Activated naive CD8-positive, alpha-beta T cell treated with anti-CD3 and anti-CD28 coated beads, Interleukin-2, amount 10 ng/mL, durations not matched to agents 7 days and 5 days (primary cell): ENCODE measurements at places on chromosomes 5 and 9.

GRCh38 chr5:45532826-45533624, 163.2 kb downstream of the HCN1 start:
- no peak for DNase-seq

GRCh38 chr5:174531782-174532191, 192.6 kb upstream of the MSX2 start:
- no peak for DNase-seq

DNA sequence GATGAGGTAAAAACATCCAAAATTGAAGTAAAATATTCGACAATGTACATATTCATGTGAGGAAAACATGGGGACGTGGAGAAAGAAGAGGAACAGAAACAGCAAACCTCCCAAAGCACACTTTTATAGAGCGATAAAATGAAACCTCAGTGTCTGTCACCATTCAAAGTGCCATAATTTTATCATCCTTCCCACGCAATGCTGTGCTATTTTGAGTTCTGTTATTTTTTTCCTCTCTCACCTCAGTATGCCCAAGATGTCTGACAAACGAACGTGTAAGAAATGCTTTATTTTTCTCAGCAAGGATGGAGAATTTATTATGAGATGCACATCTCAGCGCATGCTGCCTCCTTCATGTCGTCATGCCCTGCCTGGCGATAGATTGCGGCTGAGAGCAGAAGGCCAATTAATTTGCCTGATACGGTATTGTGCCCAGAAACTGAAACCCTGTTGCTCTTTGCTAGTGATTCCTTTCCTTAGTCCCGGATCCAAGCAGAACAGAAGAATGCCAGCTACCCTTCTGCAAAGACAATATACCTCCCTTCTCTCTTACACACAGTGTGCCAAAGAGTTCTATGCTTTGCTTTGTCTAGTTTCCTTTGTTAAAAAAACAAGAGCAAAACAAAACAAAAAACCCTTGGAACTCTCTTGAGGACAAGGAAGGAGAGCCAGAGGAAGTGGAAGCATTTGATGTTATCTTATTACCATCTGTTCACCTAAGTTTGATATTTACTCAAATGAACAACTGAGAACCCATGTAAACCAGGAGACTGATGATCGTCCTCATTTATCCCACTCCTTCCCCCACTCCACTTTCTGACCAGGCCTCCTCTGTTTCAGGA, 192.4 kb downstream of the SEMA6A start:
- DNase-seq: no peak

DNA sequence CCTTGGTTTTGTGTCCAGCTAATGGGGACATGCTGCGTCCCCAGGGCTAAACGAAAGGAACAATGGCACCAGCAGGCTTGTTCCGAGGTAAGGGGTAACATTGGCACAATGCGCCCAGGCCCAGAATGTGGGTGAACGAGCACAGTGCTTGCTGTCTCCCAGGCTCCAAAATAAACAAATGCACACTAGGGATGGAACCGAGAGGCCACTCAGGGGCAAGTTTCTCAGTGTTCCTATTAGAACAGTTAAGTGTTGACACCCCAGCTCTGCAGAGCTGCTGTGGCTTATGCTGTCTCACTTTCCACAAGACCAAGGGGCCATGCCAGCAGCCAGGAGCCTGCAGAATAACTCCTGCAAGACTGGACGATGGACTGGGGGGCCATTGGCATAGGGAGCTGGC, 492.4 kb downstream of the GADD45G start:
- DNase-seq: no peak

- DNase-seq: no peak
These were observed 19.4 kb downstream of the UBE2QL1 start for GRCh38 chr5:6468104-6468503.

DNA sequence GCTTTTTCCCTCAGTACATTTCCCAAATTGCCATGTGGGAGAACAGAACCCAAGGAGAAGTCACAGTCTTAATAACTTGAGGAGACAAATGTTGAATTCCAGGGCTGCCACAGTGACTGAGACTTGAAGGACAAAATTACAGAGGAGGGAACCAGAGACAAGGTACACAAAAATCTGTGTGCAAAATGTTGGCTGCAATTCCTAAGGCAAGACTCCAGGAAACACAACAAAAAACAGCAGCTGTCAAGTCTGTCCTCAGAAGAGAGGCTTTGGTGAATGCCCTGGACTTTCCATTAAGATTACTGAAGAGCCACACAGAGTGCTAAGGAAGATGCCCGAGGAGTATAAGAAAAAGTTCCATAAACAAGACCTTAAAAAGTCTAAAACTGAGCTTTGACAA, 21.1 kb downstream of the AP3B1 start:
- no peak for DNase-seq

DNA sequence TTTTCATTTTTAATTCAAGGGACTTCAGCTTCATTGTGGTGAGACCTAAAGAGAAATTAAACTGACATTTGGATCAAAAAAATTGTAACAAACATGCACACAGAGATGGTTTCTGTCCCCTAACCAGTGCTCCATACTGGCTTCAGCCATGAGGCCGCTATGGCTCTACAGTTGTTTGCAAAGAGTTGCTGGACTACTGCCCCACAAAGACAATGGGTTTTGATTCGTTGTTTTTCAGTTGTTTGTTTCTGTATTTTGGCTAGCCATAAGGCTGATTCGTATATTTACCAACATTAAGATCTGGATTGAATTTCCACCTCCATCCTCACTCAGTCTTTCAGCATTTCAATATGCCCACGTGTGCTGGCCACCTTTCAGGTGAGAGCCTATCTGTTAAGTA, 163.7 kb upstream of the KIF2A start:
- no peak for DNase-seq

DNA sequence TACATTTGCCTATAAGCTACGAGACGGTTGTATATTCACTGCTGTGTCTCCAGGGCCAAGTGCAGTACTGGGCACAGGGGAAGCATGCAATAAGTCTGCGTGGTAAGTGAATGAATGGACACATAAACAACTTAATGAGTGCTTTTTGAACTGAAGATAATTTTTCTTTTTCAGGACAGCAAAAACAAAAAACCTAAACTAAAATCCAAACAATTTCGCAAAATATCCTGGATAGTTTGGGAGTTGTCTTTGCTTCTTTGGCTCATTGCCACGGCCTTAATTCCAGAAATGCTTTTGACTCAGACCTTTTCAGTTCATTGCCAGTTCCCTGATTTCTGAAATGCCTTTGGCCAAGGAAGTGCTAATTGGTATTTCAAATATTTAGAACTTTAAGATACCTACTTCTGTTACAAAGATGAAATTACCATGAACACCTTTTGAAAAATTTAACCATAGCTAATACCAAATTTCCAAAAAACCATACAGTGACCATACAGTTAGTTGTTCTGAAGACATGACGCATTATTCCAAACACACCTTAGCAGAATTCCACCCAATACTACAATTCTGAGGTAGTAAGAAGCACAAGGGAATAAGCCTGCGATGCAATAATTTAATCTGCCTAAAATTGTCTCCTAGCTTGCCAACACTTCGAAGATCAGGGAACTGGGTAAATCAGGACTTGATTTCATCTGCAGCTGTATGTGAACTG, 42.8 kb downstream of the TEK start:
- DNase-seq: no peak

GRCh38 chr5:1800472-1801221, 560 bp upstream of the NDUFS6 start:
- no peak for DNase-seq

DNA sequence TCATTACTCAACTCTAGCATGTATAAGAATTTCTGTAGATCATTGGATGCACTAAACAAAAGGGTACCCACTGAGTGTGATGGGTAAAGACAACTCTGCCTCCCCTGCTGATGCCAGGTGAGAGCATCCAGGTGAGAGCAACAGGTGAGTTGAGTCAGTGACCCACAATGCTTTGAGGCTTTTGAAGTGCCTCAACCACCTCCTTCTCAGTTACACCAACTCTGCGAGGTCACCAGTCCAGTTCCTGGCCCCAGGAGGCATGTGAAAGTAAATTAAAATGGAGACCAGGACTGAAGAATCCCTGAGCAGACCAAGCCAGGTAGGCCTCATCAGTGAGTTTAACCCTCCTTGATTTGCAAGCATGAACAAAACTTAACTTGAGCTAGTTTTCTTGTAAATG, 505.8 kb downstream of the EBF1 start:
- DNase-seq: no peak

- DNase-seq: no peak
These were observed 54.7 kb upstream of the UBAC1 start for GRCh38 chr9:136015656-136016571.

DNA sequence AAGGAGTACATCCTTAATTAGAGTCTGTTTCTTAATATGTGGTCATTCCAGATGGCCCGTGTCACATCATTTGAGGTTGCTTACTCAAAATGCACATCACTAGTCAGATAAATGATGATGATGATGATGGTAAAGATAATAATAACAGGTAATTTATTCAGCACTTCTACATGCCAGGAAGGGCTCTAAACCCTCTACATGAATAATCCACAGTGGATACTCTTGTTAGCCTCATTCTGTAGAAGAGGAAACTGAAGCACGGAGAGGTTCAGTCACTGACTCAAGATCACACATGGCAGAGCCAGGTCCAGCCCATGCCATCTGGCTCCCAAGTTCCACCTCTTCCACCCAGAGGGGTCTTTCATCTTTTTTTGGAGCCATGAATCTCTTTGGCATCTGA, 11.7 kb downstream of the SH3PXD2B start:
- DNase-seq: no peak

DNA sequence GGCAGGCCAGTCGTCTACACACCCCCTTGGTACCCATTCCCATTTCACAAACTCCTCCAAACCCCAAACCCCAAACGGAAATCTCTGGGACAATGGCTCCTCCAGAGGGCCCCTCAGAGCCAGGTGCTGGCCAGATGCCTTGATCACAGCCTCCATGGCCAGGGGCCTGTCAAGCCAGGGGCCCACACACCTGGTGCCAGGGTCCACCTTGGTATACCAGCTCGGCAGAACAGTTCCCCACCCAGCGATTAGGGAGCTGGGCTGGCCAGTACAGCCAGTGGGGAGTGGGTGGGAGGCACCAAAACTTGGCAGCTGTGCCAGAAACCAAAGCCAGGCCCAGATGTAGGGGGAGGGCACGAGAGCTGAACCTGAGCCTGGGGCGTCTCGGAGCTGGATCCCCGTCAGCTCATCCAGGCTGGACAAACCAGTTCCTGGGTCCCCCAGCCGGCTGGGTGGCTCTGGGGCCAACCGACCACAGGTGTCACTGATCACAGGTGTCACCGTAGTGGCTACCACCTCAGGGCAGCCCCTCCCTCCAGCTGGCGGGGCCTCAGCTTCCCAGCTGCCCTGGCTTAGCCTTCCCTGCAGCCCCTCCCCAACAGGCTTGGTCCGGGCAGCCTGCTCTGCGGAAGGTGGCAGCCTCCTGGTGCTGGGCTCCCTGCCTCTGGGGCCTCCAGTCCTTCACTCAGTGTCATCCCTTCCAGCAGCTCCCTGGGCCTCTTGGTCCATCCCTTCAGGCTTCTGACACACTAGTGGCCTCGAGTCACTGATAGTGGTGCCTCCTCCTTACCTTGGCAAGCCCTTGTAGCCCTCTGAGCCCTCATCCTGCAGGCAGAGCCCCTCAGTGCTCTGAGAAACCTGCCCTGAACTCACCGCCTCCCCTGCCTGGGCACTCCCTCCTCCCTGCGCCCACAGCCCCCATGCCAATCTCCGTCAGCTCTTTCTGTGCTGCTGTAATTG, 6.6 kb upstream of the RMND5B start:
- no peak for DNase-seq

- DNase-seq: no peak
These were observed 235.0 kb downstream of the FANCC start for GRCh38 chr9:95082401-95083084.

- DNase-seq: no peak
These were observed 78.5 kb downstream of the CACNA1B start for GRCh38 chr9:137956039-137956438.

DNA sequence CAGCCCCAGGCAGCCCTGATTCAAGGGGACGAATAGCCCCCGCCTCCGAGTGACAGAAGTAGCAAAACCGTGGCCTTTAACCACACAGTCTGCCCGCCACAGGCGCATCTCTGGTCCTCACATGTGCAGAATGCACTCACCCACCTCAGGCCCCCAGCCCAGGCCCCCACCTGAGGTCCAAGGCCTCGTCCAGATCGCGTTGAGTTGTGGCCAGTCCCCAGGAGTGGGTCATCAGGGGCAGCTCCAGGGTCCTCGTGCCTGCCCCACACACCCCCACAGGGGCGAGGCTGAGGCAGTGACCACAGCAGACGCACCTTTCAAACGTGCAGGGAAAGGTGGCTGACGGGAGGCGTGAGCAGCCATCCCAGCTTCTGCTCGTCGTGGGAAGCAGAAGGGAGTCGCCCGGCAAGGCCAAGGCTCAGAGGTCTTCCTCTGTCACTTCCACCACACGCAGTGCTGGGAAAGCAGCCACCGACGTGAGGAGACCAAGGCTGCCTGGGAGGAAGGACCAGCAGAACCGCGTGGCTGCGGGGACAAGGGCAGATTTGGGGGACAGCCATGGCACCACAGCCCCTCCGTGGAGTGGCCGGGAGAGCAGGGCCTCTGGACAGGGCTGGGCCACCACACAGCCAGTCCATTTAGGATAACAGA, 77.8 kb upstream of the OTULINL start:
- DNase-seq: no peak

DNA sequence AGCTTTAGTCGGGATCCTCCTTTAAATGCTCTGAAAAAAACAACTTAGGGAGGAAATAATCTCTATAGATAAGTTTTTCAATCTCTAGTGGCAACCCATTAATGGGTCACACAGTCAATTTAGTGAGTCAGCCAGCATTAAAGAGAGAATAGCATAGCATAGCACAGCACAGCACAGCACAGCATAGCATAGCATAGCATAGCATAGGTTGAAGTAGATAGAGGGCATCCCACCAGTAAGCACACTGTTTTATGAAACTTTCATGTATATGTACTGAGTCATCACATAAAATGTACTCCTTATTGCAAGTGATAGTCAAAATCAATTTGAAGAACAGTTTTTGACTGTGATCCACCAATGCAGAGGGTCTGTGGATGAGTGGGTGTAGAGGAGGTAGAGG, 522.9 kb downstream of the CCDC171 start:
- no peak for DNase-seq

GRCh38 chr5:143898916-143899591, 87.1 kb downstream of the HMHB1 start:
- no peak for DNase-seq

GRCh38 chr9:7536310-7536939, 263.2 kb downstream of the DMAC1 start:
- peak; percentile 33 for DNase-seq

- DNase-seq: no peak
These were observed 61.3 kb downstream of the ANKH start for GRCh38 chr5:14810282-14810681.

DNA sequence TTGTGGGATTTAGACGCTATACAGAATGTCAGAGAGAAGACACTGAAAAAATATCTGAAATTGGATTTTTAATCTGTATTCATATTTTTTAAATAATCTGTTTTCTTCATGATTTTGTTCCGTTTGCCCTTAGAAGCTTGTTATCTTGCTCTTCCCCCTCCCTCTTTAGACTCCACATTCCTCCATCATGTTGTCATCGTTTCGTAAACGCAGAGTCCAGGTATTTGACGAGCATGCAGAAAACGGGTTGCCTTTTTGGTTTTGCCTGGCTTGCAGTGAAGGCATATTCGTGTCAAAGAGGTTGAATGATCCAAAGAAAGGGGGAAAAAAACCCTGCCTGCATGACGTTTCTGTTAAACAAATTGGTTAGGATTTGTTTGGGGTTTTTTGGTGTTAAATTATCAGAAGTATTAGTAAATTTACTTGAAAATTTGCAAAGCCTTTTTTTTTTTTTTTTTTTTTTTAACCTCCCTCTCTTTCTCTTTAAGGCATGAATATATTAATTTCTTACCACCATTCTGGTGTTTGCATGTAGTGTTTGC, 2.9 kb downstream of the SPTAN1 start:
- no peak for DNase-seq

GRCh38 chr5:112379542-112380325, 39.3 kb downstream of the EPB41L4A start:
- DNase-seq: no peak
